CD4-positive, alpha-beta T cell treated with Interleukin-6 for 4 hours (primary cell): ENCODE measurements at places on chromosomes 12 and 14.

DNA sequence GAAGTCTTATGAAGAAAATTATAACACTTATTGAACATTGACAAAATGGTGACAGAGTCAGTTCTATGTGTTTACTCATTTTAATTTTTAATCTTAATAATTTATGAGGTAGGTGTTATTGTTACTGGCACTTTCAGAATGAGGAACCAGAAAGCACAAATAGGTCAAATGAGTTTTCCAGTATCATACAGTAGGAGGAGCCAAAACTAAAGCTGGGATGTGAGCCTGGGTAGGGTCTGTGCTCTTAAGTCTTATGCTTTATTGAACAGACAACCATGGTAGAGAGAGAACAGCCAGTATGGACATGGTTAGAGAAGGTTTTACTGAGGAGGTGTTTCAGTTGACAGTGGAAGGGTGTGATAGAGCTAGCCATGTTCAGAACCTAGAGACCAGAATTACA is 775.7 kb downstream of the TMTC2 start:
- no peak for DNase-seq

GRCh38 chr14:89417465-89418225 is 612 bp upstream of the FOXN3 start:
- DNase-seq, result peak; percentile 66

GRCh38 chr12:32117316-32117715 is 10.7 kb downstream of the BICD1 start:
- no peak for DNase-seq

DNA sequence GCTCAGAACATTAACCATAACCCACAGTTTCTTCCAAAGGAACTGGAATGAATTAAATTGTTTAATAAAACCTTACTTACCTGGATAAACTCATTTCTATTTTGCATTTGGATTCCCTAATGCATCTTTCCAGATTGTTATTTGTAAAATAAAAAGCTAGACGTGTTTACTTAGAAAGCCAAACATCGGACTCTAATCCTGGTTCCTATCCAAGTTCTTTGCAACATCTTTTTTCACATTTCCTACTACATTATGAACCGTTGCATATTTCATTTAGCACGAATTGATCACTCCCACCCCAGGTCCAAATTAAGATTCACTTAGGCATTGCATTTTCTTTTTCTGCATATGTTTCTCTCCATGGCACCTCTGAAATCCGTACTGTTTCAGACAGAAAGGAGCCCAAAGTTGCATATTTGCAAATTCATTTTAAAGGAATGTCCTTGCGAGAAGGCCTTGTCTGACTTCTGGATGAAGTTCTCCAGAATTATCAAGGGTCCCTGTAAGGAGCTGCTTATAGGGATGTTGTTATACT is 164.4 kb upstream of the GSC start:
- no peak for DNase-seq

DNA sequence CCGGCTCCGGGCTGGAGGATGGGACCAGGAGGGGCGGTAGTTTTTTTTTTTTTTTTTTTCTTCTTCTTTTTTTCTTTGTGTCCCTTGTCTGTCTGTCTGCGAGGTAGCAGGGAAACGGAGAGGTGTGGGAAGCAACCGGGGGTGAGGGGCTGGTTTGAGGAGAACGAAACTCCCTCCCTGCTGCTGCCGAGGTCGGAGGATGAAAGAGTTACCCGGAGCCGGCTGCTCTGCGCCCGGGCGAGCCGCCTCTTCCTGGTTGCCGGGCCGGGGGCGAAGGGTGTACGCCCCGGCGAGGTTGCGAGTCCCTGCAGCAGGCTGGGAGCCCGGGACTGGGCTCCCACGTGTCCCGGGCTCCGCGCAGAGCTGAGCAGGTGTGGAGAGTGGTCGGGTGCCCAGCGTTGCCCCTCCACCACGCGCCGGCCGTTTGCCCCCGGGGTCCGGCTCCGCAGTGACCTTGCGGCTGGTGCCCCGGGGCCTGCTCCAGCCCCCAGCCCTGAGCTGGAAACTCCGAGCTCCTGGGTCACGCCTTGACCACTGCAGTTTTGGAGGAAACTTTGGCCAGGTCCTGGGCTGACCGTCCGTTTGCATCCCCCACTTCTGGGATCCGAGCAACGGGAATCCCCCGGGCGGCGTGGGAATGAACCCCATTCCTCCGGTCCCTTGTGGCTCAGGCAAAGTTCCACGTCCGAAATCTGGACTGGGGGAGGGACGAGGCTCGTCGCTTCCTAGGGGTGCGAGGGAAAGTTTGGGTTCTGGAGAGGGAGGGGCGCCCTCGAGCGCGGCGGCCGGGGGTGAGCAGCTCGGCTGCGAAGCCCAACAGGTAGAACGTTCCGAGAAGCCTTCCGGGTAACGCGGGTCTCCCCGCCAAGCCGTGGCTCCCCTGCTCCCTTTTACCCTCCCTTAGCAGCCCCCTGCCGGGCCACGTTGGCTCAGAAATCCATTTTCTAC is 1.3 kb downstream of the CHST11 start:
- DNase-seq, result peak; percentile 71

- no peak for DNase-seq
These were observed 371.7 kb downstream of the RGS6 start for GRCh38 chr14:72303930-72304329.

- DNase-seq, result no peak
These were observed 11.5 kb upstream of the KRT80 start for GRCh38 chr12:52203079-52203921.

DNA sequence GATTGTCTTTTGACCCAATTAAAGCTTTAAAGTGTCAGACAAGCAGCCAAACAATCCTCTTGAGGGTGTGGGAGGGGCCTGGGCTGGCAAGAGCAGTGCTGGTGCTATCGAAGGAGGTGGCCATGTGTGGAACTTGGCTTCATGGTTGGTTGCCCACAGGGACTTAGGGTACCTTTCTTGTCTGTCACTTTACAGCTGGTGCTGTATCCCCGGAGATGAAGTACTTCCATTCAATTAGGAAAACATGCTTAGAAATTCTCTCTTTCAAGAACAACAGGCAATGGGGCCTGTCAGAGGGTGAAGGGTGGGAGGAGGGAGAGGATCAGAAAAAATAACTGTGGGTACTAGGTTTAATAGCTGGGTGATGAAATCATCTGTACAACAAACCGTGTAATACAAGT is 86.5 kb downstream of the DAAM1 start:
- peak; percentile 23 for DNase-seq

- DNase-seq, result no peak
These were observed 38.3 kb downstream of the TTLL5 start for GRCh38 chr14:75699331-75699730.

DNA sequence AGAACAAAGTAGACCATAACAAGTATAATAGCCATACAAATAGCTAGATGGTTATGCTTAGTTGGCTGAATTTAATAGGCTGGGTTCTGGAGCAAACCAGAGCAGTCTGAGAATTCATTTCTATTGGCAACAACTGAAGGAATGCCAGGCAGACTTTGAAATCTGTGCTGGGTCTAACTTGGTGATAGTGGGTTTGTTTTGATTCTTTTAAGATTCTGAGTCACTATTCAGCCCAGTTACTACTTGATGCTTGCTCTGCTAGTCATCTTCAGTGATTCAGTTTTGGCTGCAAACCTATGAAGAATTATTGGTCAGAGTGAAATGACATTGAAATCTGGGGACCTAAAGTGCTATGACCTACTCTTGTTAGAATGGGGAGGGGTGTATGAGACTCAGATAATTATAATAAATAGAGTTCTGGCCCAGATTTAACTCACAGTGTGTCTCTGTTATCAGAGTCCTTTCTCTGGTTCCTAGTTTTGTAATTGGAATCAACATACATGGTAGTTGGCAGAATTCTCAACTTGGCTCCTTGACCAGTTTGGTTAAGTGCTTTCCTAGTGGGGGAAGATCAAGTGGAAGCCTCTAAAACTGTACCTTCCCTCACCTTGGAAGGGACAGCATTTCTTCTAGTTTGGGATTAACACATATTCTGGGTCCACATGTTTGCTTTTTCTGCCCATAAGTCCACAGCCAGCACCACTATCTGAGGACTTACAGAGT is 43.5 kb downstream of the MNAT1 start:
- no peak for DNase-seq
